ENCODE measurements at places on chromosomes 3 and 15.

DNA sequence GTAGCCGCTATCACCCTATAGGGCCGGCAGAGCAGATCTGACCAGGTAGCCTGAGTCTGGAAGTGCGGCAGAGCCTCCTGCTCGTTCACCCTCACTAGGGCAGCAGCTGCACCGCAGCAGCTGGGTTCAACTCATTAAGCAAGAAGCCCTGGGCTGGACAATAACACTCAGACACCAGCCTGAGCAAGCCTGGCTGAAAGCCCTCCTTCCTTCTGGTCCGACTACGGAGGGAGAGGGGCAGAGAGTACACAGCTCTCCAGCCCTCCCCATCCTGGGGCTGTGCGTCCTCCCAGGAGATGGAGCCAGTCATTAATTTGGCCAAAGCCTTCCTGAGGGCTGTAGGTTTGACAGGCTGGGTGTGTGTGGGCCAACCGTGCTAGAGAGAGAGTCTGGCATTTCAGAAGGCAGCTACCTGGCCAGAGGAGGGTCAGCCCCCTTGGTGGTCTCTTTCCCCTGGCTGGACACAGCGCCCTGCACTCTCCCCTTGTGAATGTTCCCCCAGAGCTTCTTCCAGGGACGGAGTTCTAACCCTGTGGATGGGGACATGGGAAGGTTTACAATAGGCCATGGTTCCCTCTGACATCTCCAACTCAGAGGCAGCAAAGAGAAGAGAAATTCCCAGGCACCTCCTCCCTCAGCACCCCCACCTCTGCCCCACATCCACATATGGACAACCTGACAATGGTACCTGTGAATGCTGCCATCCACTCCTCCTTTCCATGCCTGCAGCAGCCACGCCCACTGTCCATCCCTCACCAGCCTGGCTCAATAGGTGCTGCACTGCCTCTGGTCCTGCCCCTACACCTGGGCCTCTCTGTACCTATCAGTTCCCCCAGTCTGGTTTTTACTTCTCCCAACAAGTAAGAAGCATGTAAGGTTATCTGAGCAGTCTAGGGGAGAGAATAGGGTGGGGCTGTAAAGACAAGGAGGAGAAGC lies 6.5 kb downstream of the CHRNB4 start:
- no peak for DNase-seq

DNA sequence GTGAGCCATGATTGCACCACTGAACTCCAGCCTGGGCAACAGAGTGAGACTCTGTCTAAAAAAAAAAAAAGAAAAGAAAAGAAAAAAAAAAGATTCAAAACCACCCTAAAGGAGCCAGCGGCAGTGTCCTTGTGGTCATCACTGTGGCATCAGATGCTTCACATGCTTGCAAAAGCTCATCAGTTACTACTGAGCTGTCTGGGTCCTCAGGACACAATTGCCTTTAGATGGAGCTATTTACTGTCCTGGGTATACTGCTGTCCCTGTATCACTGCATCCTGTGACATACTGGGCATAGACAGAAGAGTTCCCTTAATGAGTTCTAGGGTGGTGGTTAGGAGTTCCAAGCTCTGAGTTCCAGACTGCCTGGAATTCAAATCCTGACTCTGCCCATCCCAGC lies 85.8 kb downstream of the LINGO1 start:
- no peak for DNase-seq

DNA sequence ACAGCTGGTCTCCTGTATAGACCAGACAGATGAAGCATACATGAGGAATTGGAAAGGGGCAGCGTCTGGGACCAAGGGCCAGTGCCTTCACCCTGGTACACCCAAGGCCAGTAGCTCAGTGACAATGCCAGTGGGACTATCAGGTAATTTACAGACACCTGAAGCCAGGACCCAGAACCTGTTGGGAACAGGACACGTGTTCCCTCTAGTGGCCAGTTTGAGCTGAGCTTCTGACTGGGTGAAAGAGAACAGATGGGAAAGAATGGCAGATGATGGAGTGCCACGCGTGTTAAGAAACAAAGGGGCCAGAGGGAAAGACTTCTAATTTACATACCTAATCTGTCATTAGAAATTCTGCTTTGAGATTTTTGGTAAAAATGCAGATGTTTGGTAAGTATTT lies 5.1 kb upstream of the SLC25A38 start:
- DNase-seq = peak; percentile 73

GRCh38 chr3:179266701-179267211 lies 15.8 kb upstream of the KCNMB3 start:
- DNase-seq = no peak

- DNase-seq = peak; percentile 23
These were observed 3.1 kb upstream of the DLL4 start for GRCh38 chr15:40925863-40926658.

- peak; percentile 58 for DNase-seq
These were observed 29.6 kb upstream of the TIMP4 start for GRCh38 chr3:12188328-12188648.

DNA sequence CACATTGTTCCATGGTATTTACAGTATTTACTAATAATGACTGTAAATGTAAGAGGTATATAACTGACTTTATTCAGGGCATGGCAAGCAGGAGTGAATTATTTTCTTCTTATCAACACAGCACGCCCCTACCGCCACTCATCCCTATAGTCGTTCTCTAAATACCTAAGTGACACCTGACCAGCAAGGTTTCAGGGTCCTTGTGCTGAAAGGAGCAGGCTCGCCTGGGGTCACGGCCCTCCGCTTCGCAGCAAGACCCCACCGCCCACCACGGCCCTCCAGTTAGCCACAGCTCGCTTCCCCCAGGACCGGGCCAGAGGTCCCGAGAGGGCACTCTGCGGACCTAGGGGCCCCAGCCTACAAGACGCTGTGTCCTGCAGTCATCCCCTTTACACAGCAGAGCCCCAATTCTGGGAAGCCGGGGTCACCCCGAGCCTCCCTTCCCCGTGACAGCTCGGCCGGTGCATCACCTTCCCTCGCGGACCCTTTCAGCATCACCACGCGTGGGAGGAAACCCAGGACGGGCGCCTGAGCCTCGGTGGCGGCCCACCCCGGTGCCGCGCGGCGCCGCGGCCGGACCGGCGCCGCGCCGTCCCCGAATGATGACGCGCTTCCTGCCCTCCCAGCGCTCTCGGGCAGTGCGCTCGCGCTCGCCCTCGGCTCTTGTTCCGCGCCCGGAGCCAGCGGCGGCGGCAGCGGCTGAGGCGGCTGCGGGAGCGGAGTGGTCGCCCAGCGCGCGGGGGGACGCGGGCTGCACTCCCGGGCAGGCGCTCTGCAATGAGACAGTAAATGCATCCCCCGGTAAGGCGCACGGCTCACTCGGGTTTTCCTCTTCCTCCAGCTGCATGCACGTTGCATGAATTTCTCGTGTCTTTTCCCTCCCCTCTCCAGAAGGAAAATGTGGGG lies 225.1 kb upstream of the C2CD4B start:
- peak; percentile 71 for DNase-seq

GRCh38 chr15:79031201-79031600 lies 59.4 kb downstream of the RASGRF1 start:
- no peak for DNase-seq

DNA sequence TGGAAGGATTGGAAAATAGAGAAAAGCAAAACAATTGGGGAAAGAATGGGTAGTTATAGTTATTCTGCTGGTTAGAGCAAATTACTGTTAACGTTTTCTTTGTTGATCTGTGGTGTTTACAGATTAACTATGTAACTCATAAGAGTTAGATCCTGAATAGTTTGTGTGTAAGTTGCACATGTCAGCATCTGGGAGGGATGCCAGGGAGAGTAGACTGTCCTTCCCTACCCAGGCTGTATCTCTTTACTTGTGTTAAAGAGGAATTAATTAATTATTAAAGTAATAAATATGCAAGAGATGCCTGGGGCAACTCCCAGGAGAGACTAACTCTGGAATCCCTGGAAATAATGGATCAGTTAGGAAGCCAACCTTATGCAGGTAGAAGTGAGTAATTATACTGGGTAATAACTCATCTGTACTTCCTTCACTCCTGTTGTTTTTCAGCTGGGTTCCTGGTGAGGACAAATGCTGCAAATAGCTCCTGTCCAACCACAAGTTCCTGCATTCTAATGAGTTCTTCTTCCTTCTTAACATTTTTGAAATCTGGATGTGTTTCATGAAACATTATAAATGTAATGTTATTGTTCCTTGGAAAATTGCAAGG lies 18.9 kb downstream of the GHRL start:
- DNase-seq = no peak

DNA sequence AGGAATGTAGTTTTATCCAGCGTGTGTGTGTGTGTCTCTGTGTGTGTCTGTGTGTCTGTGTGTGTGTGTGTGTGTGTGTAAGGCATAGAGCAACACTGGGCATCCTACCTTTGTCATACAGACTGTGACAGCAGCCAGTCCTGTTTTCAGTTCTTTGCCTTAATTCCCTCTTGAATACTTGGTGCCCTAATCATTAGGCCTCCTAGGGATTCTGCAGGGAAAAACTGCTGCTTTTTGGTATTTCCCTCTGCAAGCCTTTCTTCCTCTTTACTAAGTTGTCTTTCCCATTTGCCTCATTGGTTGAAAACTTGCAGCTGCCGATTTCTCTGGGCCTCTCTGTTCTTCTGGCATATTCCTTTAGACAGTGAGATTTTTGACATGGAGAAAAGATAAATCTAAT lies 9.2 kb downstream of the SLC25A36 start:
- no peak for DNase-seq

GRCh38 chr15:99135194-99135593 lies 30.3 kb downstream of the SYNM start:
- DNase-seq = no peak
